Large intestine (tissue), 12 donors: ENCODE measurements at places on chromosomes 1 and 21.
A peak's percentile ranks its signal among the peaks of the same experiment; 100 is the strongest.

DNA sequence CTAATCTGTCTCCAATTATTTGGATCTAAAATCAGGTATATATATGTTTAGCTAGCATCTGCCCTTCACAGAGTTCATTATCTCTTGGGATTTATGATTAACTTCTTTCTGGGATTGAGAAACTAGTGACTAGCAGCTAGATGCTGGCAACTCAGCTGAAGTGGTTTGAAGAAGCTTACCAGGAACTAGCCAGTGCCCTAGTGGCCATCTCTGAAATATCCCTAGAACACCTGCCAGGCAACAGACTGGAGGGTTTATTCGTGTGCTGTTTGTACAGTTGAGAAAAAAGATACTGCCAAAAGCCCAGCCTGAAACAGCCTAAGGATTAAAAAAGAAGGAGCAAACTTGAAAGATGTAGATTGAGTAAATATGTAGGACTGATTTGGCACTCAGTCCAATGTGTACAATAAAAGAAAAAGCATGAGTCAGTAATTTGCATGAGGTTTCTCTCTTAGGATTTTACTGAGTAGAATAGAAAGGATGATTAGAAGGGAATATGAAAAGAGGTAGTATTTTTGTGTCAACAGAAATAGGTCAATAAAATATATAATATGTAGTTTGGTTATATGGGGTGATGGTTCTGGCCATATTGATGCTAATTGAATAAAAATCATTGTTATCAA, 1144.6 kb upstream of the ADGRL2 start:
- DNase-seq, result peak; percentile 88

DNA sequence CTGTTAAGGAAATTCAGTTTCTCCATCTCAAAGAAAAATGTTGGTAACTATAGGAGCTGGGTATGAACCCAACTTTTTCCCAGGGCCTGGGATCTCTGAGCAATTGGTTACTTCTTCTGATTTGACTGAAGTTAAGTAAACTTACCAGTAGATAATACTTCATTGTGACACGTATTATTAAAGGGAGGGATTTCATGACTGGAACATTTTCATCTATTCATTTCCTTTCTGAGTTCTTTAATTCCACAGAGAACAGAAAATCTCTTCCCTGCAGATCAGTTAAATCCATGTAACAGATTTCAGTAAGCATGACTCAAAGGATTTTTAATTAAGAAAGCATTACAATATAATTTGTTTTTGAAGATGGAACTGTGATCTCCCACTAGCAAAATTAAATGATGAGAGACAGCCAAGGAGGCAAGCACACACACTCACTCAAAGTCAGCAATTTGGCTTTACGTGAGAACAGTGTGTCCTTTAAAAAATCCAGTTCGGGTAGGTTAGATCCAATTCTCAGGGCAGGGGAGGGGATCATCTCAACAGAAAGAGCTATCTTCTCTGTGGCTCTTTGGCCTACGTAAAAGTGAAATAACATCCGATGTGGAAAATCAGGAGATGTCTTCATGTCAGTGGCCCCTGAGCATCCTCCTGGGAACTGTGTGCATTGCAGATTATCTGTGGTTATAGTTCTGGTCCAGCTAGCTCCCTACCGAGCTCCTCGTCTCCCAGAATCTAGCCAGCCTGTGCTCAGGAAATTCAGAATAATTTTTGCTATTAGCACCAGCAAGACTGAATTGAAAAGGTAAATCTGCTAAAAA, 10.8 kb upstream of the MYOC start:
- no peak for DNase-seq

DNA sequence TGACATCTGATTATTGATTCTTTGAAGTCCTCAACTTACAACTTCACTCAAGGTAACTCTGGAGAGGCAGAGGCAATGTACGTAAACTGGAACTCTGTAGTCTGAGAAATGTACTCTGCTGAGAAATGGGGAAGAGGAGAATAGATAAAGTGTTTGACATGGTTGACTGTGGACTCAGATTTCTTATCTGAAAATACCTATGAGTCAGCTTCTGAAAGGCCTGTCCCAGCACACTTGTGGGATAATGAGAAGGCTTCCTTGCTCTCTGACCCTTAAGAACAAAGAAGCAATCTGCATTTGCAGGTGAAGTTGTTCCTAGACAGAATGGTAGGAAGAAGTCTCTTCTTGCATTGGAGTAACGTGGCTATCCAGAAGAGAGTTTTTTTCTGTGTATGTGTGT, 1573.5 kb downstream of the BRINP3 start:
- DNase-seq, result peak; percentile 33

DNA sequence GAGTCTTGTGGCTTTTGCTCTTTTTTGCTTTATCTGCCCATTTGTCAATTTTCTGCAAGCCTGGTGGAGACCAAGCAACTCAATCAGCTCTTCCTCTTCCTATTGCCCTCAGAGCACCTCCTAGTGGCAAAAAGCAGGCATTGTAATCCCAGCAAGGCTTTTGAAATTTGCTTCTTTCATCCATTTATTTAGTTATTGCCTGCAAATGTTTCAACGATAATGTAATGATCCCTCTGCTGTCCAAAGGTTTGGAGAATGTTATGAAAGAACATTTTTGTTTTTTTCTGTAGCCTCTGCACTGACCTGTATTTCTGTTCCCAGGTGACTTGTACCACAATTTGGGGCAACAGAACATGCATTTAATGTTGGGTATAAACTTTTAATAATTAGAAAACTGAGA, 127.8 kb downstream of the GABPA start:
- no peak for DNase-seq

DNA sequence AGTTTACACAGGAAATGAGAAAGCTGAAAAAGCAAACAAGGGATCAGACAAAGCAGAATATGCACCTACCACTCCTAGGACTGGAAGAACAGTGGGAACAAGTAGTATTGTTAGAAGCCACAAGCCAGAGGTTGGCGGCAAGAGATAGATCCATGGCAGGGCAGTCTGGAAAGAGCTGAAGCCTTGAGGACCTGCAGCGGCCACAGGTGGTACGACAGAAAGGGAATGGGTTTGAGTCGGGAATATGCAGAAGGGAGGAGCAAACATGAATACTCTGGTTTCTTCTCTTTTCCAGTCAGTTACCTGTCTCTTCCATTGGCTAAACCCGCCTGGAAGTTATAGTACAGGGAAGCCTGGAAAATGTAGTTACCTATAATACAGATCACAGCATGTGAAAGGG, 3.9 kb upstream of the PCNX2 start:
- DNase-seq, result no peak

GRCh38 chr1:67679691-67680090, 5.3 kb upstream of the GADD45A start:
- no peak for DNase-seq

DNA sequence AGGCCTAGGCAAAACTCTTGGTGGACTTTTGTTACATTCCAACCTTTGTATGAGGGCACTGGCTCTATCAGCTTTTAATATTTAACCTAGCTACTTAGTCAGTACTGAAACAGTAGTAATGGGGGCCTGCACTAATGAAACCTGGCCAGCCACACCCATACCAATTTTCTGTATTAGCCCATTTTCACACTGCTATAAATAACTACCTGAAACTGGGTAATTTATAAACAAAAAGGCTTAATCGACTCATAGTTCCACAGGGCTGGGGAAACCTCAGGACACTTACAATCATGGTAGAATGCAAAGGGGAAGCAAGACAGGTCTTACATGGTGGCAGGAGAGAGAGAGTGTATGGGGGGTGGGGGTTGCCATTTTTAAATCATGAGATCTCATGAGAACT, 245.7 kb upstream of the RGS18 start:
- no peak for DNase-seq

GRCh38 chr1:94325377-94326302, 88.3 kb upstream of the ARHGAP29 start:
- DNase-seq, result no peak

GRCh38 chr1:117346206-117346928, 20.9 kb upstream of the MAN1A2 start:
- DNase-seq, result no peak

DNA sequence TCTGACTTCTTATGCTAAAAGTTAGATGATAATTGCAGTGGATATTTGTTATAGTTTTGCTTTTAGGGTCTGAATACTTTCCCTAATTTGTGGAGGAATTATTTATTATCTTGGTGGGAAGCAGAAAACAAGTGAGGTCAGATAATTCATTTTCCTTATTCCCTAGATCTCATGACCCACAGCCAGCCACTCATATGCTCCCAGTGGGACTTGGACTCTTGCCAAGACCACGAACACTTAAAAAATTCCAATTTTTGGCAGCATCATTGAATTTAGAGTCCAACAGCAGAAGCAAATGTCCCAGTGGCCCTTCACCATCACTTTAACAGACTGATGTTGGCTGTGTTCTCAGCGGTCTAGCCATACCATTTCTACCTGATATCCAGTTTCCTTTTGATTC, 204.2 kb downstream of the HMCN1 start:
- DNase-seq, result no peak

GRCh38 chr1:162922201-162922600, 61.2 kb upstream of the CCDC190 start:
- no peak for DNase-seq

DNA sequence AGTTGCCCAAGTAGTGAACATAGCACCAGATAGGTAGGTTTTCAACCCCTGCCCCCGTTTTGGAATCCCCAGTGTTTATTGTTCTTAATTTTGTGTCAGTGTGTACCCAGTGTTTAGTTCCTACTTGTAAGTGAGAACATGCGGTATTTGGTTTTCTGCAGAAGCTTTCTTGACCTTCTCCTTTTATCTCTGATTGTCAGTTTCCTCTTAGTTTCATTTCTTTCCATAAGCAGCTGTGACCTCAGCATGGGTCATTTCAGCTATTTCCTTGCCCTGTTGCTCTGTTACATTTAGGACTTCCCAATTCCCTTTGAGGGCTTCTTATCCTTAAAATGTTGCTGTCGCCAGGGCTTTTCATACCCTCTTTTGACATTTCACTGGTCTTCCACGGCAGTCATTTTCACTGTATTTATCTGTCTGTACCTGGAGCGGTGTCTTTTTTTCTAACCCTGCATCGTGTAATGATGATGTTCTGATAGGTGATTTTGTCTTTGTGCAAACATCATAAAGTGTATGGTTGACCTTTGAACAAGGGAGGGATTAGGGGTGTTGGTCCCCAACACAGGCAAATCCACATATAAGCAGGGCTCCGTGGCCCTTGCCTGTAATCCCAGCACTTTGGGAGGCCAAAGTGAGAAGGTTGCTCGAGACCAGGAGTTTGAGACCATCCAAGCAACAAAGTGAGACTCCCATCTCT, 15.0 kb downstream of the ITSN1 start:
- DNase-seq, result peak; percentile 55

DNA sequence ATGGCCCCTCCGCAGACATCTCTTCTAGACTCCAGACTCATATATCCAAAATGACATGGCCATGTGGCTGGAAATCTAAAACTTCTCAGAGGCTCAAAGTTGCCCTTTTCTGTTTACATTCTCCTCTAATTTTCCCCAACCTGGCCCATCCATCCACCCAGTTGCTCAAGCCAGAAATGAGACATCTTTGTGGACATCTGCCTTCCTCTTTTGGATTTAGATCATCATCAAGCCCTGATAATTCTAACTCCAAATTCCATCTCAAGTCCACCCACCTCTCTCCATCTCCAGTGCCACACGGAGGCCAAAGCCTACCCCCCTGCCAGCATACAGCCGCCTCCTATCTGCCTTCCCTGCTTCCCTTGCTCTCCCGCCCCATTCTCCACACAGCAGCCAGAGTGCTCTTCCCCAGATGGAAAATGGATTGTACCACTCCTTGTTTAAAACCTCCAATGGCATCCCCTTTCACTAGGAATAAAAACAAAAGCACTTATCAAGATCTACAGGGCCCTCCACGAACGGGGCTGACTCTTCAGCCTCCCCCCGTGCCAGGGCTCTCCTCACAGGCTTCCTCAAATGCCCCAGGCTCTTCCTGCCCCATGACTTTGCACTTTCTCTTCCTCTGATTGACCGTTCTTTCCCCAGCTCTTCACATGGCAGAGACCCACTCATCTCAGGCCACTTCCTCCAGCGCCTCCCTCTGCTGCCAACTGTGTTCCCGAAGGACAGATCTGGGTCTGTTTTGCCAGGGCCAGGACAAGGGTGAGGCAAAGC, 40.1 kb downstream of the SYT6 start:
- DNase-seq, result no peak

DNA sequence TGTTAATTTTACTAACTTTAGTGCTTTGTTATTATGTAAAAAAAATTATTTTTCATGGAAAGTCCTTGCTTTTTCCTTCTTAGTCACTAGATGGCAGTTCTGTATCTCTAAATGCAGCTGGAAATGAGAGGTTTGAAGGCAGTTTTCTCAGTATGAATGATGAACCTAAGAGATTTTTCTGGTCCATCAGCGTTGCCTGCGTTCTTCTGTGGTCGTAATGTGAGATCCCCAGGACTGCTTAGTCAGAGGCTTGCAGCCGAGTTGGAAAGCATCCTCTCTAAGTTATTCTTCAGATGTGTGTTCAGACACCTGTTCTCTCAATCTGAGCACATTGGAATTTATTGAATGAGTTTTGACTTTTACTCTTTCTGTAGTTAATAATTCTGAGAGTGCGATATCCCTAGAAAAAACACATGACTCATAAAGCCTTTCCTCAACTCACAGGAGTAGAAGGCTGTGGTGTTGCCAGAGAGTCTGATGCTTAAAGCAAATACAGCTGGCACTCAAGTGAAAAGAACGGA, 99.3 kb downstream of the FMN2 start:
- peak; percentile 23 for DNase-seq

GRCh38 chr1:178847396-178847849, 23.5 kb downstream of the ANGPTL1 start:
- DNase-seq, result peak; percentile 5

DNA sequence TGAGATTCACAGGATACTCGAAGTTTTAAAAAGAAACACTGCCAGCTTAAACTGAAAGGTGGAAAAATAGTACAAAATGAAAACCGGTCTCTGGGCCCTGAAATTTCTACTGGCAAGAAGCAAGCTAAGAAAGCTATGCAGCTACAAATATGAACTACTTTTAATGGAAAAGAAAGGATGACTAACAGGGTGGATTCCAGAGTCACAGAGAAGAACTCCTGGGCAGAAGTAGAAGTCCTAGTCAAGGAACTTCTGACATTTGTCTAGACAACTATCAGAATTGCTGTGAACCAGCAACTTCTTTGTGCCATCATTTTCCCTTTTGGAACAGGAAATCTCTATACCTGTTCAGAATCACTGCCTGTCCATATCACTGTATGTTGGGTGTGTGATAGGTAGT, 38.1 kb downstream of the CD160 start:
- DNase-seq, result no peak

DNA sequence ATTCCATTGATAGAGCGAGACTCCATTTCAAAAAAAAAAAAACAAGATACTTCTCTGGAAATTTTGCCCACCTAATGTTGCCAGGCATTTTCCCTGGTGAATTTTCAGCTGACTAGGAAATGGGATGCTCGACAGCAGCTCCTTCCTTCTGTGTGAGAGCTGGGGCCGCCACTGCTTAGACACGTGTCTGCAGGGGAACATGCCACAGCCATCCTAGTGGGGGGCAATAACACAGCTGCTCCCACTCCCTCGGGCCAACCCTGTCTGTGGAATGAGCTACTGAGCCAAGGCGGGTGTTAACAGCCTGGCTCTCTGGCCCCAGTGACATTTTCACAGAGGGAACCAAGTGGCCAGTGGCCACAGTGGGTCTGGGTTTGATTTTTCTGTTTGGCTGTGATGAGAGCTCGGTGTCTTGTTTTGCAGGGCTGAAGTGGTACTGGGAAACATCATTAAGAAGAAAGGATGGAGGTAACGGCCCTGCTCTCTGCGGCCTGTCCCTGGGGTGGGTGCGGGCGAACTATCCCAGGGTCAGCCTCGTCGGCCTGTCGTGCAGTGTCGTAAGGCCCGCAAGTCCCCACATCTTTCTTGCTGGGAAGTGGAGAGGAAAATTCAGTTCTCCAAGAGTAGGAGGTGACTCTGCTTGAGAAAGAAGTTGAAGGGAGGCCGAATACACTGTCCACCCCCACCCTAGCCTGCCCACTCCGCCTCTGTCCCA, 39.2 kb downstream of the KCNAB2 start:
- no peak for DNase-seq

- DNase-seq, result no peak
These were observed 24.4 kb upstream of the TENT5C start for GRCh38 chr1:117581391-117581943.
